Activated T-cell treated with anti-CD3 and anti-CD28 coated beads for 48 hours (primary cell): ENCODE measurements at places on chromosomes 5 and 9.

- DNase-seq = no peak
Observed at GRCh38 chr5:83026930-83027687, 50.1 kb downstream of the TMEM167A start.

DNA sequence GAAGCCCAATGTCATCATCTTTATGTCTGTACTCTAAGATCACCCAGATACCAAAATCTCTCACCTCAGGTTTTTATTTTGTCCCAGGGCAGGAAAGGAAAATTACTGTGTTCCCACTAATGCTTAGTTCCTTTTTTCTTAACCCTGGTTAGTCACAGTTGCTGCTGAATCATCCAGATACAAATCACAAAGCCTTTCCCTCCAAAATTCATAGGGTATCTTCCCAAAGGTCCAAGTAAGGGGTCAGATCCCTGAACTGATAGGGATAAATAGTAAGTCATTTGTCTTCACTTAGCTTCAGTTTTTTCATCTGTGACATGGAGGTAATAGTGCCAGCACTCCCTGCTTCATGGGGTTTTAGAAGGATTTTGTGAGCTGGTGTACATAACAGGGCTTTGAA, 2.2 kb downstream of the PLCXD3 start:
- no peak for DNase-seq

- DNase-seq = no peak
Observed at GRCh38 chr5:14421851-14422250, 159.7 kb upstream of the OTULINL start.

GRCh38 chr5:119174578-119175163, 103.8 kb downstream of the DMXL1 start:
- DNase-seq = no peak

DNA sequence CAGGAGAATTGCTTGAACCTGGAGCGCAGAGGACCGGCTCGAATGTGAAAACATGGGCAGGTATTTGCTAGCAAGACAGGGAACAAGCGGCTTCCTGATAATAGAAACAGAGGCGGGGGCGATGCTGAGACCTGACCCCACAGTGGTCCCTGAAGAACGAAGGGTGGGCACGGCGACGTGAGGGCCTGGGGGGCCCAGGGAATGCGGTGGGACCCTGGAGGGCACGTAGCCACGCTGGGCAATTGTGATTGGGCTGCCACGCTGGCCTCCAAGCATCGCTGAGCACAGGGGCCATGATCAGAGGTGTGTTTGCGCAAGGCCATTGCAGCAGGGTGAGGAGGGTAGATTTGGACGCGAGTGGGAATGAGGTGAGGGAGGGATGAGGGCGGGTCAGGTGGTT, 30.7 kb downstream of the MED10 start:
- no peak for DNase-seq

- DNase-seq = no peak
Observed at GRCh38 chr9:121529237-121529987, 29.8 kb upstream of the GGTA1 start.
